Nephron progenitor cell (in vitro differentiated cells): ENCODE measurements at places on chromosomes 6 and 20.
A peak's percentile ranks its signal among the peaks of the same experiment; 100 is the strongest.

DNA sequence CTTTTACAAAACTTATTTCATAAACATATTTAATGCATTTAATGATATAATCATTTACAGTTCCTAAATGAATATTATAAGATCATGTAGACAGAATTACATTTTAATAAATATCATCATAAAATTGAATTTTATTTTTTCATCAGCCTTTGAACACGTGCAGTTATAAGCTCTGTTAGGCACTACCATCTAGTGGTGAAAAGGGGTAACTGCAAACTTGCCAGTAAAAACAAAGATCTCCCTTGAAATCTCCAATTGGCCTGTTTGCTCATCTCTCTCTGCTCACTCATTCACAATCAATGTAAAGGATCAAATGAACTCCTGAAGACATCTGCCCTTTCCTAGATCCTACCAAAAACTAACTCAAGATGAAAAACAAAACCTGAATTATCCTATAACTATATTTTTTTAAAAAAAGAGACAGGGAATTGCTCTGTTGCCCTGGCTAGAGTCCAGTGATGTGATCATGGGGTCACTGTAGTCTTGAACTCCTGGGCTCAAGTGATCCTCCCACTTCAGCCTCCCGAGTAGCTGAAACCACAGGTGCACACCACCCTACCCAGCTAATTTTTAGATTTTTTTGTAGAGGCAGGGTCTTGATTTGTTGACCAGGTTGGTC, 31.7 kb downstream of the SAMHD1 start:
- peak; percentile 27 for DNase-seq

DNA sequence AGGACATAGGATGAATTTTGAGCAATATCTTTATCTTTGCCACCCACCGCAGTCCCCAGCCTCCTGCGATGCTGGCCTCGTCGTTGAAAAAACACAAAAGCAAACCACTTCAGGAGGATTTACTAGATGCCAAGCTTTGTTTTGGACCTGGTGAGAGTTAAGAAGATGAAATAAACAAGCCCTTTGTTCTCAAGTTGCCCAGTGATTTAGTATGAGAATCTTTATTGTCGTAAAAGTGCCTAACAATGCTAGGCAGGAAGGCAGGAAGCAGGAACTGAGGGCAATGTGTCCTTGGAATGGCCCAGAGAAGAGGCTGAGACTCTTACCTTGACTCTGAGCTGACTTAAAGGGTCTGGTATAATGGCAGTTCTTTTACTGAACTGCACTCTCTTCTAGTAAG, 116.0 kb downstream of the TRMT11 start:
- no peak for DNase-seq

GRCh38 chr6:155495011-155495768, 39.6 kb upstream of the NOX3 start:
- peak; percentile 28 for DNase-seq

DNA sequence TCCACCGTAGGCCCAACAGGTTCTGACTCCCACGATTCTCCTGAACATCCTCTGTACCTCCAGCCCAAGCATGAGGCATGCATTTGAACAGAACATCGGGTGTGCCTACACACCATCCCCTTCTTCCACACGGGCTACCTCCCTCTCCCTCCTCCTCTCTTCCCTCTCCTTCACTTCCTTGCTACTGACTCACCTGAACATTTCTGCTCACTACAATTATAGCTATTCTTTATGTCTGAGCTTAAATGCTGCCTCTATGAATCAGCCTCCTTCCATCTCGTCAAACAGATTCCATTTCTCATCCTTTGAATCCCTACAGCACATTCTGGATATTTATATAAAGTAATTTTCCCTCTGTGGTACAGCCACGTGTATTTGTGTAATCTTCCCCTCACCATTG, 71.4 kb upstream of the MYLIP start:
- no peak for DNase-seq

- DNase-seq = no peak
Measured at GRCh38 chr20:60202046-60202445, 243.8 kb downstream of the CDH26 start.

- peak; percentile 74 for DNase-seq
Measured at GRCh38 chr20:6767536-6768227, at the start of gene BMP2. Gene BMP2, plus strand, starts transcription at chr20:6767686. Its CDS starts 2,441 bp downstream, at chr20:6770127.

- DNase-seq = no peak
Measured at GRCh38 chr20:40984496-40984895, 44.1 kb upstream of the TOP1 start.

DNA sequence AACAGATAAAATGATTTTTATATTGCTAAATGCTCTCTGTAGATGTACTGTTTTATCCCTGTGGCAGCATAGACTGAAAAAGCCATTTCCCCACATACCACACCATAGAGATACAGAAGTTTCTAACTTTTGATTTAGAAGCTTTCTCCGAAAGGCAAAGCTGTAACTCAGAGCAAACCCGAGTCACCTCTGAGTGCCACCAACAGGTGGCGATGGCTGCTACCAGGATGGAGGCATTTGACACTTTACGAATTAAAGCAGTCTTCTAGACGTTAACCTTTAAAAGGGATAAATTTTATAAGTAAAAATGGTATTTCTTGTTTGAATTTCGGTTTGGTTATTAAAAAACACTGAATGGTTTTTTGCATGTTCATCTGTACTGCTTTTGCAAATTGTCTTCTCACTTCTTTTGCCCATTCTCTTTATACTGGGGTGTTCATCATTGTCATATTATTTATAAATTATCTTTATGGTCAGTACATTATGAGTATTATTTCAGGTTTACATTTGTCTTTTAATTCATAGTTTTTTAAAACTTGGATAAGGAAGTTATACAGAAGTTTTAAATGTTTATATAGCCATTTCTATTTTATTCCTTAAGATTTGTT, 201.0 kb upstream of the CEP162 start:
- DNase-seq = peak; percentile 66

DNA sequence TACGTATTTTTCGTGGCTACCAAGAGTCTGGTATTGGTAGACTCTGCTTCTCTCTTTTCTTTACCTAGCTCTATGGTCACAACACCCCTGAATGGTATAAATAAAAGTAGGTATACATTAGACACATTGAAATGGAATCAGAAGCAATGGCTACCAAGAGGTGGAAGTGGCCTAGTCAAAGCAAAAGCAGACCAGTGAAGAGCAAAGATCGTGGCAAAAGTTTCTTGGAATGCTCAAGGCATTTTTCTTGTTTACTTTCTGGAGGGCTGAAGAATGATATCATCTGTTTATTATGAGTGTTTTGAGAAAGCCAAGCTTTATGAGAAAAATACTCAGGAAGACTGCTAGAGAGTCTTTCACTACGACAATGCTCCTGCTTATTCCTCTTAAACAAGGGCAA, 28.6 kb upstream of the MOCS1 start:
- DNase-seq = no peak

DNA sequence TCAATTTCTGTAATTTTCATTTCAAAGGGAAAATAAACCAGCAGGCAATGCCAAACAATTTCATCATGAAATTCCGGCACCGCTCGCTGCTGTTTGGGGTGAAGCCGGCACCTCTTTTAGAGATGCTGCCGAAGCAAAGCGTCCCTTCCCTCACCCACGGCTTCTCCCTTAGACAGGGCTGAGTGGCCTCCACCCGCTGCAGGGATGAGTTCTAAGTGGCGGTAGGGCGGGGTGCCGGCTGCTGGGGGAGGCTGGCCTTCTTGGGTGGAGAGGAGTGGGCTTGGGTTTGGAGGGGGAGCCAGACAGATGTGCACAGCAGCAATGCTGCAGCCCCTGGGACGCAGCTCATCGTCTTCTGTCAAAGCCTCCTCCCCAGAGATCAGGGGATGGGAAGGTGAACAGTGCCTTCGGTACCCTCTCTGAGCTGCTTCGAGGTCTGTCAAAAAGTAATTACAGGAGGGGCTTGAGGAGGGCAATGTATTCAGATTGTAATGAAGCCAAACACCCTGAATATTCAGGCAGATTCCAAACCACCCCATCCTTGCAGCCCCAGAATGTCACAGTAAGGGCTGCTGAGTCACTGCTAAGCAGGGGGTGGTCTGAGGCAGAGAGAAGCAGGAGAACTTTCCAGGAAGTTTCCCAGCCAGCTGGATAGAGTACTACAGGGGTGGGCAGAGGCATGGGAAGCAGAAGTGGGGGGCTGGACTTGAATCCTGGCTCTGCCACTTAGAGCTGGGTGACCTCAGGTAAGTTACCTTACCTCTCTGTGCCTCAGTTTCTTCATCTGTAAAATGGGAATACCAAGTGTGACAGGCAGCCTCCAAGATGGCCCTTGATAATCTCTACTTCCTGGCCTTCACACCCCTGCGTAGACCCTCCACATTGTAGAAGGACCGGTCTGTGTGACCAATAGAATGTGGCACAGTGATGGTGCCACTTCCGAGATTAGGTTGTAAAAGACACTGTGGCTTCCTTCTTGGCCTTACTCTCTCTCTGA, 96.6 kb downstream of the SULF2 start:
- no peak for DNase-seq
